ENCODE measurements at places on chromosomes 5 and 9.

- no peak for DNase-seq
Observed at GRCh38 chr5:81393783-81394718, at the start of gene ACOT12. Gene ACOT12, minus strand, starts transcription at chr5:81394134. Its CDS starts 20 bp downstream, at chr5:81394114.

- no peak for DNase-seq
Observed at GRCh38 chr5:171323806-171324632, 15.0 kb downstream of the TLX3 start.

DNA sequence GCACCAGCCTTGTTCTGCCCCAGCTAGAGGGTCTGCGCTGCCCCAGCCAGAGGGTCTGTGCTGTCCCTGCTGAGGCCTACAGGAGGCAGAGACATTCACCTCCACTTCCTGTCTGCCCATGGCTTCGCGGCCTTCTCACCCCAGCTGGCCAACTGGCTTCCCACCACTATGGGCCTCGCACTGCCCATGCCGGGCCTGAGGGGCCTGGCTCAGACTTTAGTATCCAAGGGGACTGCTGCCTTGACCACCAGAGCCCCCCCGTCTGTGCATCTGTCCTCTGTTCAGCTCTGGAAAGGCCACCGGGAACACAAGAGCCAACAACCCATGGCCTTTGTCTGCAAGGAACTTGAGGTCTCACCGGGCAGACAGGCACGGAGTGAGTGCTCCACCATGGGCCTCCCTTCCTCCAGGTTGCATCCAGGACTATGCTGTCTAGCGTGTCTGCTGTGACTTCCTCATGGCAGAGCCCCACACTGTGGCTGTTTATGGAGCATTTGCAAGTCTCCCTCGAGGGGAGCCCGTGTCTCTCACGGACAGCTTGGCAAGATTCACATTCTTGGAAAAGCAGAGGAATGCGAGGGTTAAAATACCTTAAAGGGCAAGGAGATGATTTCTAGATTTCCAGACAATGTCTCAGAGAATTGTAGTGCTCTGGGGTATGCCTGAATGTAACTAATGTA lies 1.7 kb downstream of the DCANP1 start:
- no peak for DNase-seq

DNA sequence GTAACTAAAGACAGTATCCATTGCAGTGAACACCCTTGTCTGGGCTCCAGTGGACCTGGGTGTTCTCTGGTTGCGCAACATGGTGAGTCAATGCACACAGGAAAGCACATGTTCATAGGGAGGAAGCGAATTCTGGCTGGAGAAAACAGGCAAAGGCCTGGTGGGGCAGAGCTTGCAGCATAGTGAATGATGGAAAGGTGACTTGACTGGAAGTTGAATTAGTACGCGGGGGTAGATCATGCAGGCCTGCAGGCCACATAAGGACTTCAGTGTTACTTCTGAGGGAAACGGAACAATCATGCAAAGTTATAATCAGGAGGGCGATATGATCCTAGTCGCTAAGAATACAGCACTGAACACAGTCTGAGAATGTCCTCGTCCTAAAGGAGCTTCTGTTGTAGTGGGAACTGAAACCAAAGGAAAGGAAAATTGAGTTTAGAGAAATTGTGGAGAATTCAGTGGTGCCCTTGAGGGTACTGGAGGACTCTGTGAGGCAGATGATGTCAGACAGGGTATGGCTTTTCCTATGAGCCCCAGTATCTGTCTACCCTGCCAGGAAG lies 71.9 kb upstream of the RANBP3L start:
- DNase-seq: no peak

DNA sequence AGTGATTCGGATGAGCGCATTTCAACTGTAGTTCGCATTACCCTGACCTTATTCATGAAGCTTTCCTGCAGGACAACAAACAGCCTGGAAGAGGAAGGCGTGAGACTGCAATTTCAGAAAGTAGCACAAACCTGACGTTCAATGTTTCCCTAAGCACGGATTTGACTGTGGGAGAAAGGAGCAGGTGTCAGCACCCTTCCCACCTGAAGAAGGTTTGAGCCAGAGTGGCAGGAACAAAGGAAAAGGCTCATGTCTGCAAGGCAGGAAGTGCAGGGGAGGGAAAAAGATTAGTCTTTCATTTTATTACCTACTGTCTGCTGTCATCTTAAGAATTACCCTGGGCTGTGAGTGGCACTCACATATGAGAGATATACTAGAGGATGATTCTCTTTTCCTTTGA lies 114.0 kb downstream of the MED10 start:
- DNase-seq: no peak

GRCh38 chr5:10272053-10272874 lies 22.2 kb downstream of the CCT5 start:
- DNase-seq: no peak

GRCh38 chr5:52457810-52458209 lies 329.9 kb upstream of the ITGA1 start:
- DNase-seq: no peak

DNA sequence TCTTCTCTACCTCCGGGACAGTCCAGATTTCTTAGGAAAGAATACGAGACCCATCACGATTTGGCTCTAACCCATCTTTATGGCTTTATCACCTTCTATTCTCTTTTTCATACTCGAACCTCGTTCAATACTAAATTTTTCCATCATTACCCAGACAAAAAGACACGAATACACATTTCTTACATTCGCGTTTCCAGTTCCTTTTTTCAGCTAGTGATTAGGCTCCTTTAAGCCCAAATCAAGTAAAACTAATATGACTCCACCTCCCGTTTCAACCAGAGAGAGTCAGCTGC lies 506 bp downstream of the ZBTB6 start:
- DNase-seq: no peak

- DNase-seq: no peak
Observed at GRCh38 chr5:115857626-115858349, 16.1 kb downstream of the AP3S1 start.

- no peak for DNase-seq
Observed at GRCh38 chr9:95796029-95796428, 79.5 kb upstream of the ERCC6L2 start.

DNA sequence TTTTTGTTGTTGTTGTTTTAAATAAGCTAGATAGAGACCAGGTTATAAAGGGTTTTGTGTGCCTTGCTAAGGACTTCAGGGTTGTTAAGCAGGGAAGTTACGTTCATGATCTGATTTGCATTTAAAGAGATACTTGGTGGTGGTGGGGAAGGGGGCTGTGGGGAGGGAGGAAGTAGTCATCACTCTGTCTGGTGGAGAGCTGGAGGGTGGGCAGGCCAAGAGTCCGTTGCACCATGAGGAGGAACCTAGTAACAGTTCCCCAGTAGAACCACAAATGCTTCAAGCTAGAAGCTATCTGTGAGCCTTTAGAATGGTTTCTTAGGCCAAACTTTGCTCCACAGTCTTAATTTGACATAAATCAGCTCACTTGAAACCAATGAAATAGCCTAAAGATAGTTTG lies 18.7 kb upstream of the ROPN1L start:
- no peak for DNase-seq

DNA sequence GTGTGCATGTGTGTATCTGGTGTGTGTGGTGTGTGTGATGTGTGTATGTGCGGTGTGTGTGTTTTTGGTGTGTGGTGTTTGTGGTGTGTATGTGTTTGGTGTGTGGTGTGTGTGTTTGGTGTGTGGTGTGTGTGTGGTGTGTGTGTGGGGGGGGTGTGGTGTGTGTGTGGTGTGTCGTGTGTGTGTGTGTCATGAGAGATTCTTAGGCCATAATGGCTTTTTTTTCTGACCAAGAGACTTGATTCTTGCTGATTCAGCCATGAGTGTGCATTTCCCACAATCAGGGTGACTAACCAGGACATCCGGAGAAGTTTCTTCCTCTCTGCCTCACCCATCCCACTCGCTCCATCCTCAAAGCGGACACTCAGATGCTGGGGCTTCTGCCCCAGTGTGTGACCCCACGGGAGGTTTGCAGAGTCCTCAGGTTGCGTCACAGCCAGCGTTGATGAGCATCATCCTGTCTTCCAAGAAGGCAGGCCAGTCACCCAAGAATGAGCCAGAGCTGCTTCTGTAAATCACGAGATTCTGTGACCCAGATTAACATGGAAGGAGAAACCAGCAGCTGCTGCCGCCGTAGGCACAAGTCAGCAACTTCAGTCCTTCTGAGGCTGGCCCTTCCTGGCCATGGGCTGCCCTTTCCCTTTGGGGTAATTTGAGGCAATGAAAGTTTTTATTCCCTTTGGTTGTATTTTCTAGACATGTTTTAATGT lies 12.5 kb upstream of the CTSL start:
- DNase-seq: peak; percentile 97

DNA sequence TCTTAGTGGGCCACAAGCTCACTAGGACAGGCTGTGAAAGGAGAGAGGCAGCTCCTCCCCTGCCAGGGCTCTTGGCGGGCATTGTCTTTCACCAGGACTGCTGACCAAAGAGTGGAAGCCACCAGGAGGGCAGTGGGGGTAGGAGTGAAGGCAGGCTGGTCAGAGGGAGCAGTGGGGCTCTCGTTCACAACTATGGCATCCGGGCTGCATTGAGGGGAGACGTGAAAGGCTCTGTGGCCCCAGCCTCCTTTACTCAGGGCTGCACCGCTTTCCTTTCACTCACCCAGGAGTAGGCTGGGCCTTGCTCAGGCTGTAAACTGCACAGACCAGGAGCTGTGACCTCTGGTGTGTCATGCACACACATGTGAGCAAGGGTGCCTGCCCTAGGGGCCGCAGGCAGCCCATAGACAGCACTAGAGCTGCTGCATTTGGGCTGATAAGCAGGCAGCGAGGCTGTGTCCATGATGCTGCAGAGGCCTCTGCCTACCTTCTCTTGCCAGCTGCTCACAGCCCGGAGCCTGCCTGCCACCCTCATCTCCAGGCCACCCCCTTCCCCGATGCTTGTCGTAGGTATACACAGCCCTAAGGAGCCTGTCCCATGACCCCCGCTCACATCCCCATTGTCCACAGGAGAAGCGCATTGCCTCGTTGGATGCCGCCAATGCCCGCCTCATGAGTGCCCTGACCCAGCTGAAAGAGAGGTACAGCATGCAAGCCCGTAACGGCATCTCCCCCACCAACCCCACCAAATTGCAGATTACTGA lies 130.4 kb downstream of the DAB2IP start:
- DNase-seq: no peak

GRCh38 chr5:92694067-92694466 lies 887.0 kb downstream of the NR2F1-AS1 start:
- no peak for DNase-seq

GRCh38 chr5:80705801-80706200 lies 51.0 kb upstream of the DHFR start:
- DNase-seq: no peak

DNA sequence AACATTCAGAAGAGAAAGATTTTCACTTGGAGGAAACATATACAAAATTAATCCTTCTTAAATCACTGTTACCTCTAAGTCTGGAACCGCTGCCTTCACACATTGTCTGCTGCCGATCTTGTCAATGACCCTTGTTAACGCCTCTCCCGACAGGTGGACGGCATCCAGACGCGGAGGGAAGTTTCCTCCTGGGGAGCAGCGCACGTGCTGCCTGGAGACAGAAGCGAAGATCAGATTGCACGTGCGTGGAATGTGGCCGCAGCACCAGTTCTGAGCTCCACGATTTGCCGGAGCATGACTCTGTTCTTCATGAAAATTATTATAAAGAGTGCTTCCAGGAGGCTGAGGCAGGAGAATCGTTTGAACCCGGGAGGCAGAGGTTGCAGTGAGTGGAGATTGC lies 183.6 kb upstream of the IRX4 start:
- no peak for DNase-seq

DNA sequence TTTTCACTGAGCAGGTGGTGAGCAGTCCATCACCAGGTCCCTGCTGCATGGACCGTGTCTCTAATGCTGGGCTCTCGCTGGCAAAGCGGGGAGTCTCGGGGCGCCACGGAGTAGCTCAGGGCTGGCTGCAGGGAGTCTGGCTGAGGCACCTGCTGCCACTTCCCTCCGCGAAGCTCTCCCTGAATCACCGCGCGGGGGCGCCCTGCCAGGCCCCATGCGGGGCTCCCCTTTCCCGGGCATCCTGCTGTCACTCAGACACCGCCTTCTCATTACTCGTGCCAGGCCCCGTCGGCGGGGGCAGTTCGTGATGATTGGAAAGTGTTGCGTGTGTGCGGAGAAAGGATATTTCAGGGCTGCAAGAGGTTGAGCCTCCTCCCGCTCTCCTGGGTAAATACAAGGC lies 335.8 kb downstream of the IRX2 start:
- no peak for DNase-seq

DNA sequence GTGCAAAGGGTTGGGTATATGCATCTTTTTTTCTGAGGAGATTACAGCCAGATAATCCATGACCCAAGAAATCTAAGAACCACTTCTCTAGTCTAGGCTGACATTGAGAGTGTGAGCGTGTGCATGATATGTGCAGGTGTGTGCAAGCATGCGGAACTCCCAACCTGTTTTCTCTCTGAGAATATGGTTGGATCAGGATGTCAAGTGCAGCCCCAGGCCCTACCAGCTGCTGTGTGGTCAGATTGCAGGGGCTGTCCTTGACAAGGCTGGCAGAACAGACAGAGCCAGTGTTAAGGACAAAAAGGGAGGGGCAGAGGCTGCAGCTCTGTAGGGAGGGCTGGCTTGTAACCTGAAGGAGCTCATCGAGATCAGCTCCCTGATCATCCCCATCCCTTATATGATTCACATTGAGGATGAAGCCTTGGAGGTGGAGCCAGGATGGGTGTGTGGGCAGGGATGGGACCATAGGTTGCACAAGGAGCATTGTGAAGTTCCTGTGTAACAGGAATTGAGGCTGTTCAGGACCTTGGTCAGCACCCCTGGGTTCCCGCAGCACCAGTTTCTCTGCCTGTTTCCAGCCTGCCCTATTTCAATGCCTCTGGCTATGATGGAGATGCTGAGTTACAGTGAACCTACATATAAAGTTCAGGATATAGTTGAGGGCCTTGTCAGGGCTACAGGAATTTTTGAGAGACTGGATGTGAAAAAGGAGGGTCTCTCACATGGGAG lies 52.6 kb upstream of the ARAP3 start:
- DNase-seq: no peak

DNA sequence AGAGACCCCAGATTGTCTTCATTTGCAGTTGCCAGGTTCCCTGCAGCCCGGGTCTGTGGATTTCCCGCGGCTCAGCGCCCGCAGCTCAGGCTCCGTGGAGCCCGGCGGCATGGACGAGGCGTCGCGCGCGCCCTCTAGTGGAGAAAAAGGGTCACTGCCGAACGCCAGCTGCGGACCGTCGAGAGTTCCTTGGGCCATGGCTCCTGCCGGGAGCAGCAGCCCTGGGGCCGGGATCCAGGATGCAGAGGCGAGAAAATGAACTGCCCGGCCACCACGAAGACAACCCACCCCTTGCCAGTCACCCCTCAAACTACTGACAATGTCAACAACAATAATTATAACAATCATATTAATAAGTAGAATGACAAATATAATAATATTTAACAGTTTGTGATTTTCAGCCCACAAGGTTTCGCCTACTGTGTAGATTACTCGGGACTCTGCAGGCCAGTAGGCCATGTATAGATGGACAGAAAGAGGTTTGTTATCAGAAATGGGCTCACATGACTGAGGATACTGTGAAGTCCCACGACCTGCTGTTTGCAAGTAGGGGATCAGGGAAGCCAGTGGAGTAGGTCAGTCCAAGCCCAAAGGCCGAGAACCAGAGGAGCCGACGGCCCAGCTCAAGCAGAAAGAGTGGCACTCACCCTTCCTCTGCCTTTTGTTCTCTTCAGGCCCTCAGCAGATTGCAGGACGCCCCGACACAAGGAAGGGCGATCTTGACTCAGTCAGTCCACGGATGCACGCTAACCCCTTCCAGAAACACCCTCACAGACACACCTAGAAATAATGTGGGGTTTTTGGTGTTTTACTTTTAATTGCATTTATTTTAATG lies 43.1 kb downstream of the BOD1 start:
- DNase-seq: no peak

Data from BJ (cell line).